ENCODE measurements at places on chromosomes 4 and X. TPM values are rescaled to one million over a fixed set of nuclear protein-coding genes. Genes with fewer than 3 reads are reported as not detected.

Gene CT45A5
- total RNA-seq = not detected

Gene HEPH
- not detected for total RNA-seq

Gene TXK
- total RNA-seq = 2.8 TPM

Gene HSFX3
- not detected for total RNA-seq

Gene HS3ST1
- 80.8 TPM for total RNA-seq

DNA sequence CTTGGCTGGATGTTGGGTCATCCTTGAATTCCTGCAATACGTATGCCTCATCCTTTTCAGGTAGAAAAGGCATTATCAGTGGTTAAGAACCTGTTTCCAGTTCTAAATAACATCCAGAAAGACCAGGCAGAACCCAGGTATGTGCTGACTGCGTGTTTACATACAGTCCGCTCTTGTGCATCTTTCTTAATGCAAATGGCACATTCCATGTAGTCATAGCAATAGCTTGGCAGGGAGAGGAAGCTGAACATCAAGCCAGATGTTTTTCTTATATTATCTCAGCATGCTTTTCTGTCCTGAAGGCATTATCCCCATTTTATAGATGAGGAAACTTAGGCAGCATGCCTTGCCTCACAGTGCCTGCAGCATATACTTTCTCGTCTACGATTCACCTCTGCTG is 2.1 kb downstream of the DCLK2 start:
- DNase-seq = no peak
- H3K36me3 ChIP-seq = peaks cover 5% of the 10 kb centered on the region
- H3K4me1 ChIP-seq = no peaks in the 10 kb centered on the region
- no peaks in the 10 kb centered on the region for H3K27me3 ChIP-seq
- H3K4me3 ChIP-seq = no peak overlapping the region
- no peak overlapping the region for H3K27ac ChIP-seq

DNA sequence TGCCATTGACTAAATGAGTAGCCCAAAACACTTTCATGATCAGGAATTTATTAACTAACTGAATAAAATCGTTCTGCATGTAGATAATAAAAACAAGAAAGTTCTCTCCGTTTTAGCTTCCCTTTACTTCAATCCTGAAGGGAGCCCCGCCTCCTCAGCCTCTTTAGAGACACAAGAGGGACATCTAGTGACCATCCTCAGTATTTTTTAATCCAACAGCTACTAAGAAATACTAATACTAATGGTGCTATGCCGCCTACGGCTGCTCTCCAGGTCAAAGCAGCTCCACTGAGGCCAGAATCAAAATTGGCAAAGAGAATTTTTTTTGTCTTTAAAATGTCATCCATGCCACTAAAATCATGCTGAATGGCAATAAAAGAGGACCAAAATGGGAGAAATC is 3.2 kb upstream of the PCDH19 start:
- peaks cover 39% of the 10 kb centered on the region for H3K27me3 ChIP-seq
- DNase-seq = peak; percentile 38
- H3K27ac ChIP-seq = no peak overlapping the region
- peaks cover 4% of the 10 kb centered on the region for H3K36me3 ChIP-seq
- H3K4me1 ChIP-seq = no peaks in the 10 kb centered on the region
- no peak overlapping the region for H3K4me3 ChIP-seq

DNA sequence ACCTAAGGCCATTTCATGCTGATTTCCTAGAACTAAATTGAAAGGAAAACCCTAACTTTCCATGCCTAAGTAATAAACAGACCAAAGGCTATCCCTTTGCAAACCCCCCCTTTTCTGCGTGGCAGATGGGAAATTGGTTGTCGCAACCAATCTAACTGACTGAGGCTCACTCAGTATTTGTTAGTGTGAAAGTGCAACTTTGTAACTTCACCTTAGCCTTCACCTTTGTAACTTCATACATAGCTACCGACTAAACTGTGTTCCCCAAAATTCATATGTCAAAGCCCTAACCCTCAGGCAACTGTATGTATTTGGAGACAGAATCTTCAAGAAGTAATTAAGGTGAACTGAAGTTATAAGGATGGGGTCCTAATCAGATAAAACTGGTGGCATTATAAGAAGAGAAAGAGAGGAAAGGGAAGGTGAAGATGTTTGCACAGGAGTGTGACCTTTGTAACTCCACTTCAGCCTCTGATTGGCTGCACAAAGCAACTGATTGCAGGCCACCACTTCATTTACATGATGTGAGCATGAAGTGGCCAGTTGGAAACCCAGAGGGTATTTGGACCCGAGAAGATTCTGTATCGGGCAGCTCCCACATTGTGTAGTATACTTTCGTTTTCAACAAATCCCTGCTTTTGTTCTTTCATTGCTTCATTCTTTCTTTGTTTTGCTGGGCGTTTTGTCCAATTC is 4.9 kb upstream of the TMEM33 start:
- DNase-seq = no peak
- no peak overlapping the region for H3K4me3 ChIP-seq
- H3K27ac ChIP-seq = no peak overlapping the region
- no peaks in the 10 kb centered on the region for H3K27me3 ChIP-seq
- no peaks in the 10 kb centered on the region for H3K4me1 ChIP-seq

DNA sequence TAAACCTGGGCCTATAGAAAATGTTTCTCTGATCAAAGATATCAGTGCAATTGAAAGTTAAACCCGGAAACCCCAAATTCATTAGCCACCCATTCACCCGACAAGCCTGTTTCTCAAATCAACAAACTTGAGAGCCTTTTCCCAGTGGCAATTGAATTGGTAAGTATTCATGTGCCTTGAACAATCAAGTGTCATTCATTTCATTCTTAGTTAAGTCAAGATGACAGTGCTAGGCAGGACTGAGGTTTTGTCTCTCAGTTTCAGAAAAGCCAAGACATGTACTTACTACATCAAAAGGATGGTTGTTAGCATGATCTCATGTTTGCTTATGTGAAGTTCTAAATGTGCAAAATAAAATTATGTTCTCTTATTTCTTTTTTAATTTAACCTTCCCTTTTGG is 32.3 kb downstream of the CC2D2A start:
- no peak overlapping the region for H3K27ac ChIP-seq
- no peaks in the 10 kb centered on the region for H3K4me1 ChIP-seq
- H3K27me3 ChIP-seq = no peaks in the 10 kb centered on the region

DNA sequence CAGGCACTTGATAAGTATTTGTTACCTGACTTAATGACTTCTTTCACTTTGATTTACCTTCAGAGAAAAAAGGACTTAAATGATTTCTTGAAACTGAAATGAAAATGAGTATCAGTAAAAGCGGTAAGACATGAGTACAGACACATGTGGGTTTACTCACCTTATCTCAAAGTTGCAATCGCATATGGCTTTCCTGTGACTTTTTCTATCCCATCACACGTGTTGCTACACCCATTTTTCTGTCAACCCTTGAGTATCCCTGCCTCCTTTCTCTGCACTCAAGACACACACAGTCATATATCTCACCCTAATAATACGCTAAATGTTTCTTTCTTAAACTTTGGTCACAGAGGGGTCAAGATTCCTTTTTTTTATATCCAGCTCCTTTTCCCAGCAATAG is 11.0 kb upstream of the ARHGEF38 start:
- H3K27me3 ChIP-seq = no peaks in the 10 kb centered on the region
- no peaks in the 10 kb centered on the region for H3K36me3 ChIP-seq
- peaks cover 24% of the 10 kb centered on the region for H3K4me1 ChIP-seq
- no peak overlapping the region for H3K4me3 ChIP-seq
- no peak overlapping the region for H3K27ac ChIP-seq

DNA sequence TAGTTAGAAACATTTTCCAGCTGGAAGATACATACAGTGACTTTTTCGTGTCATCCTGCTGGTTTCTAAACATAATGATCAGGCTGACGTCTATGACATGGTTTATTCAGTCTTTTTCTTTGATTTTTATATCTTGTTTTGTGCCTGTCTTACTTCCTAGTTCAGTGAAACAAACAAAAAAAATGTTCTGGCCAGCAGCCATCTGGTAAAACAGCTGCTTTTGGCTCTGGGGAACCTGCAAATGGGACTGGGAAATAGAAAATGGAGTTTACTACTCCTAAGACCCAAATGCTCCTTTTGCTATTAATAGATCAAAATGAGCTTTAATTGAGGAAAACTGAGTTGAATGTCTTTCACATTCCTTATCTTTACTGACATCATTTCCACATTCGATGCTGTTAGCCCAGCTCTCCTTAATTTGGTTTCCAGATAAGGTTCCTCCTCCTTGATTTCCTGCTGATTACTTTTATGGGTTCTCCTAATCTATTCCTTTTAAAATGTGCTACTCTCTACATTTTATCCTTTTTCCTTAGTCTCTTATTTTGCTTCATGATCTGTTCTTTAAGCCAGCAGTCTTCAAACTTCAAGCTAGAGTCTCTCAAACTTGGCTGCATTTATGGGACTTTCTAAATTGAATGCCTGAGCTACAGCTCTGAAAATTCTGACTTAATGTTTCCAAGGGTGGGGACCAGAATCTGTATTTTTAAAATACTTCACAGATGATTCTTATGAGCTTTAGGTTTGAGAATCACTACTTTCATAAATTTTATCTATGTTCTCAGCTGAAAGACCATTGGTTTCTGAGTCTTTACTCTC is 499.5 kb downstream of the ANKRD50 start:
- H3K4me1 ChIP-seq = peaks cover 24% of the 10 kb centered on the region
- H3K27ac ChIP-seq = no peak overlapping the region
- no peaks in the 10 kb centered on the region for H3K36me3 ChIP-seq
- no peak for DNase-seq

All from Calu3 (cell line).